ENCODE measurements at places on chromosomes 2 and 18.

GRCh38 chr2:30778611-30779010 lies 28.6 kb downstream of the CAPN13 start:
- DNase-seq = no peak

DNA sequence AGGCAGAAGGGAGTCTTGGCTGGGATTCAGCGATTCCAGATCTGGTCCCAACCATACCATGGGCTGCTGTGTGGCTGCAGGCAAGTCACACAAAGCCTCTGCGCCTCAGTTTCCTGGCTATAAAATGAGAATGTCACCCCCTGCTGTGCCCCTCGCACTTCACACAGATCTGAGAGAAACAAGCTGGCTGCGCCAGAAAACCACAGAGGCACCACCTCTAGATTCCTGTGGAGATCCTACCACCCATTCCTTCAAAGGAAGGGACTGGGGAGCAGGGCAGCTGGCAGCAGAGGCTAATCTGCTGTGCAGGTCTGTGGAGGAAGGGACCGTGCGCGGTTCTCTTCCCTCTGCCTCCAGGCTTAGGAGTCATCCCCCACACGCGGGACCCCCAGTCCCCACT lies 19.8 kb downstream of the NEURL3 start:
- DNase-seq = no peak

DNA sequence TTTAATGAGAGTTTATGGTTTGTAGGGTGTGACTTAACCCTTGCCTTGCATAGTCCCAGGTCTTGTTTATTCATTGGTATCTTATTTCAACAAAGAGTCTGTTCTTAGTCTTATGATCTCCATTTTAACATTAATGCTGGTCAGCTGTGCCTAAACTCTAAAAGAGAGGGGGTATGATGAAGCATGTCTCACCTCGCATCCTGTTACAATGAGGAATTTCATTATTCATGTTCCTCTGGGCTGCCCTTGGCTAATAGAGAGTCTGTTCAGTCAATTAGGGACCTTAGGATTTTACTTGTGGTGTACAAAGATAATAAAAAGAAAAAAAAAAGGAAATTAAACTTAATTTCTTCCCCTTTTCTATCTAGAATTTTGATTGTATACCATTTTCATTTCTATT lies 831.9 kb upstream of the CDH2 start:
- no peak for DNase-seq

GRCh38 chr2:133484784-133485183 lies 83.5 kb downstream of the NCKAP5 start:
- no peak for DNase-seq
